Activated T-cell treated with anti-CD3 and anti-CD28 coated beads, Interleukin-2, amount 50 U/mL, for 72 hours (primary cell): ENCODE measurements at places on chromosomes 12 and 14. TPM values are rescaled to one million over a fixed set of nuclear protein-coding genes. Genes with fewer than 3 reads are reported as not detected.

NINJ2 gene
- total RNA-seq, result 3.0 TPM

OTUB2 gene
- total RNA-seq, result 1.9 TPM

DNA sequence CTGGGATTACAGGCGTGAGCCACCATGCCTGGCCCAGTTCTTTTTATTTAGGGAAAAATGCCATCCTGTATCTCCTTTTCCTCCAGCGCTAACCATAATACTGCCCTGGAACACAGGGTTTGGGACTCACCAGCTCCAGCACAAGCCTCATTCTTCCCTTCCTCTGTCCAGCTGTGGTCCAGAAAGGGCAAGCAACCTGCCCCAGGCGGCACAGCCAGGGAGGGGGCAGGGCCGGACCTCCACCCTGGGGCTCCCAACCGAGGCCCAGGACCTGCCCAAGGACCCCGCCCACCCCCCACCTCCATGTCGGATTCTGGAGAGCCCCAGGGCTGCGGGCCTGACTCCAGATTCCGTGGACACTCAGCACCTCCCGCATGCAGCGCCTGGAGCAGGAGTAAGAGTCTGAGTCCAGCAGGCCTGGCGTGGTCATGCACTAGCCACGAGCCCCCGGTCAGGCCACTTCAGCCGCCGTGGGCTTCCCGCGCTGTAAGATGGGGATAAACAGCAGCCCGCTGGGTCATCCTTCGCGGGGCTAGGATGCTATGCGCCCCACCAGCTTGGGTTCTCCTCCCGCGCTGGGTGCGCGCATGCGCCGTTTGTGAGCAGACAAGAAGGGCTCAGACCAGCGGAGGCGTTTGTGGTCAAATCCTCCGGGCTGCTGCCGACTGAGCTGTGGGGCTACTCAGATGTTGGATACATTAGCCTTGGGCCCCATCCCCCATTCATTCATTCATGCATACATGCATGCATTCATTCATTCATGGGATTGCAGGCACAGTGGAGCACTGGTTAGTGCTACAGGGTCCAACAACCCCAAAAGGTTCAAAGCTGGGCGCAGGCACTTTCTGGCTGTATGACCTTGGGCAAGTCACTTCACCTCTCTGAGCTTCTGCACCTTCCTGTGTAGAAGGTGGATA is 16.3 kb downstream of the TMEM119 start:
- no peak for DNase-seq
- H3K36me3 ChIP-seq, result peaks cover 2% of the 10 kb centered on the region
- no peaks in the 10 kb centered on the region for H3K4me1 ChIP-seq
- peaks cover 5% of the 10 kb centered on the region for H3K27me3 ChIP-seq

- H3K27me3 ChIP-seq, result no peaks in the 10 kb centered on the region
- H3K36me3 ChIP-seq, result no peaks in the 10 kb centered on the region
- H3K4me1 ChIP-seq, result no peaks in the 10 kb centered on the region
- DNase-seq, result no peak
- no peak overlapping the region for H3K4me3 ChIP-seq
Observed at GRCh38 chr12:125549836-125550235, 484.6 kb downstream of the AACS start.

- H3K36me3 ChIP-seq, result no peaks in the 10 kb centered on the region
- peaks cover 17% of the 10 kb centered on the region for H3K27me3 ChIP-seq
- H3K27ac ChIP-seq, result no peak overlapping the region
- DNase-seq, result no peak
- no peak overlapping the region for H3K4me3 ChIP-seq
- no peaks in the 10 kb centered on the region for H3K4me1 ChIP-seq
Observed at GRCh38 chr14:56751471-56751870, 58.8 kb downstream of the OTX2 start.

DNA sequence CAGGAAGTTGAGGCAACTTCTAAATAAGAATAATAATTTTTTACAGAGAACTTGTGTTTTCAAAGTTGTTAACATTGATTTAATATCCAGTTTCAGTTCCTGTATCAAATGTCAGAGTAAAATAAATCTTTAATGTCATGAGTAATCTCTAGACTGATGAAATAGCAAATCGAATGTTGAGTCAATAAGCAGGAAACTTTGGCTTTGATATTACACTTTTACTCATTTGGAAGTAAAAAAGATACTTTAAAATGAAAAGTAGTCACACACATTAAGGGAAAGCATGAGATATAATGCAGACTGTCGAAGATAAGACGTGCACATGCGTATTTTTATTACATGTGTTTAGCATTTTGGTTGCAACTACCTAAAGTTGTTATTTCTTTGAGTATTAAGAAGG is 78.2 kb upstream of the PTGDR start:
- H3K4me3 ChIP-seq, result no peak overlapping the region
- H3K27ac ChIP-seq, result no peak overlapping the region
- no peaks in the 10 kb centered on the region for H3K27me3 ChIP-seq
- peaks cover 44% of the 10 kb centered on the region for H3K4me1 ChIP-seq
- no peaks in the 10 kb centered on the region for H3K36me3 ChIP-seq
- no peak for DNase-seq

- H3K4me1 ChIP-seq, result peaks cover 8% of the 10 kb centered on the region
- DNase-seq, result no peak
- H3K36me3 ChIP-seq, result no peaks in the 10 kb centered on the region
- H3K4me3 ChIP-seq, result no peak overlapping the region
Observed at GRCh38 chr12:110896559-110896958, 23.8 kb downstream of the MYL2 start.

KLRF2 gene
- not detected for total RNA-seq

DNA sequence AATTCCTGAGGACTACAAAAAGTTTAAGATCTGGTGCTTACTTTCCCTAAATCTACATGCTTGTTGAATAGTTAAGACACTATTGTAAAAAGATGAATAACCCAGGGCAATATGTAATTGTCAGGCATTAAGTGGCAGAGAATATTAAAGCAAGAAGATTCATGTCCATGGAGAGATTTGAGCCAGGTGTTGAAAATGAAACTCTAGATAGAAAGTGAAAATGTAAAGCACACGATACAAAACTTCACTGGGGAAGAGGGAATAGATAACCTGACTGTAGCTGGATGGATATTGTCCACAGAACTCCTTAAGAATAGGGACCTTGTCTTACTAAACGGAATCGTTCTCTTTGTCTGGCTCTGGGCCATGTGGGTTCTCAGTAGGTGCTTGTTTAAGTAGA is 5.0 kb downstream of the CAND1 start:
- no peak for DNase-seq
- H3K4me3 ChIP-seq, result peak overlapping the region; percentile 64
- H3K36me3 ChIP-seq, result peaks cover 33% of the 10 kb centered on the region

DNA sequence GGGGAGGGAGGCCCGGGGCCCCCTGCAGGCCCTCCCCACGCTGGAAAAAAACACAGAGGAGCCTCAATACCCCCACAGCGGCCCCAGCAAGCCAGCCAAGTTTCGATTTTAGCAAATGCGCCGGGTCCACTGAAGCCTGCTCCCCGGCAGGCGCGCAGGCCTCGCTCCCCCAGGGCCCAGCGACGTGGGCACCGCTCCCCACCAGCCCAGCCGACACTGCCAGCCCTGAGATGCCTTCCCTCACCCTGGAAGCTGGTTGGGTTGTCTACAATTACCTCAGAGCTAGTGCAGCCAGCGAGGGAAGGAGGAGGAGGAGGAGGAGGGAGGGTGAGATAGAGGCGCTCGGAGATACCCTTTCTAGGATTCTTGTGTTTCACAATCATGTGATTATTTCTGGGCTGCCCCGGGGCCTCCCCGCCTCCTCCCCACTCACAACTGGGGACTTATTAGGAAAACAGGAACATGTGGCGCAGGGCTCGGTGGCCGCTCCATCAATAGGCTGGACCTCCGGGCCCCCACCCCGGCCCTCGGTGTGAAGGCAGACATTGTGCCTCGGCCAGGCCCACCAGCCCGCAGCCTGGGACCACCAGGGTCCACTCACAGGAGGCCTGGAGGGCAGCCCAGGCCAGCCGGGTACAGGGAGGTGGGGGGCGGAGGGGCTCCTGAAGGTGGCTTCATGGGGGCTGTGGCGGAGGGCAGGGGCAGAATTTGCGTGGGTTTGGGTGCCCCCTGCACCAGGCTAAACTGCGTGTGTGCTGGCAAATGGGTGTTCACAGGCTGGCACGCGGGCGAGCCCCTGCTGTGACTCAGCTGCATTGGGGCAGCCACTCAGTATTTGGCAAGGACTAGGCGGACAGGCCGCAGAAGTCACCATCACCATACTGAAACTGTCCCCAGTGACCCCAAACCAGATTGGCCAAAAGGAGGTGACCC is 109.9 kb downstream of the NCOR2 start:
- no peaks in the 10 kb centered on the region for H3K27me3 ChIP-seq
- DNase-seq, result peak; percentile 62
- no peak overlapping the region for H3K27ac ChIP-seq
- peak overlapping the region; percentile 73 for H3K4me3 ChIP-seq
- H3K4me1 ChIP-seq, result peaks cover 47% of the 10 kb centered on the region
- peaks cover 3% of the 10 kb centered on the region for H3K36me3 ChIP-seq

TAS2R42 gene
- total RNA-seq, result not detected

GRCh38 chr14:61417141-61417540 is 95.8 kb downstream of the PRKCH start:
- DNase-seq, result no peak
- H3K27me3 ChIP-seq, result no peaks in the 10 kb centered on the region
- H3K4me1 ChIP-seq, result no peaks in the 10 kb centered on the region

GRCh38 chr12:100348657-100349454 is 8.0 kb upstream of the SLC17A8 start:
- no peaks in the 10 kb centered on the region for H3K4me1 ChIP-seq
- no peak for DNase-seq
- no peaks in the 10 kb centered on the region for H3K36me3 ChIP-seq
- H3K4me3 ChIP-seq, result no peak overlapping the region

DNA sequence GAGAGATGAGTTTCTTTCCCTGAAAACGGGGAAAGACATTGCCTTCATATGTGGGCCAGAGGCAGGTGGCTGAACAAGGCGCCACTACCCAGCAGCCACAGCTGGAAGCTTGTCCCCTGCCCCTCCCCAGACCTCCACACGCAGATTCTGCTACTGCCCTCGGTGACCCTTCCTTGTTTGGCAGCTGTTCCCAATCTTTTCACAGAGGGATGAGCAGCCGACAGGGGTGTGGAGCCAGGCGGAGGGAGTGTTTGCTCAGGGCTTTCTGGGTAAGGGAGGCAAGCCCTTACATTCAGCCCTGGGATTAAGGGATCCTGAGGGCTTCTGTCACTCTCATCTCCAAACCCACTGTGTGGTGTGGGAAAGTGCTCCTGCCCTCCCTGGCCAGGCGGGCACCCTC is 4.5 kb upstream of the KRT4 start:
- no peak overlapping the region for H3K4me3 ChIP-seq
- H3K36me3 ChIP-seq, result no peaks in the 10 kb centered on the region
- H3K27me3 ChIP-seq, result no peaks in the 10 kb centered on the region
- DNase-seq, result no peak
- no peak overlapping the region for H3K27ac ChIP-seq
- peaks cover 11% of the 10 kb centered on the region for H3K4me1 ChIP-seq

DNA sequence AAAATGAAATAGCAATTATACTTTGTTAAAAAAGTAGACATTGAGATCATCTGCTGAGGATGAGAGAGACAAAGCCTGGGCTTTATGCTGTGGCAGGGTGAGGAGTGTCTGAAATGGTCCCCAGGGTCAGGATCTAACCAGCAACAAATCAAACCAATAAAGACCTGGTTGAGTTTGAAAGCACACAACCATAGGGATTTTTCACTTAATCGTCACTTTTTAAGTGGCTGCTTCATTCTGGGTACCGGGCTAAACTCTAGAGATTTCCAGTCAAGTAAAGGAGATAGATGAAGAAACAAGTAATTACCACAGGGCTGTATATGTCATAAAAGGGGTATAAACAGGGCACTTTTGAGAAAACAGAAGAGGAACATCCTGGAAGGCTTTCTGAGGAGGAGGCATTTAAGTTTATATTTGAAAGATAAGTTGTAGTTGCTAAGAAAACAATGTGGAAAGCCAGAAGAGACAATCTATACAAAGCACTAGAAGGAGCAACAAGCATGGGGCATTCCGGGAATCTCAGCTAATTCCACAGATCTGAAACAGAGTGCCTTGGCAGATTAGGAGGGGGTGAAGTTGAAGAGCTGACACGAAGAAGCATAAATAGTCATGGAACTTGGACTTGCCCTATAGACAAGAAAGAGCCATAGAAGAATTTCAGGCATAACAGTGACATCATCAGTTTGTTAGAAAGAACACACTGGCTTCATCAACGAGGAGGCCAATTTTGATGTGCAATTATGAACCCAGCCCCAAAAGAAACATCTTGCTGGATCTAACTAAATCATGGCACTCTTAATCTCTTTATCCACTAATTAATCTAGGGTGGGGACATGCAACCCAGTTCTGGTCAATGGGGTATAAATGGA is 46.9 kb upstream of the FRS2 start:
- DNase-seq, result no peak
- H3K36me3 ChIP-seq, result no peaks in the 10 kb centered on the region

ADCY6 gene
- 0.67 TPM for total RNA-seq

RPL10L gene
- total RNA-seq, result not detected

DNA sequence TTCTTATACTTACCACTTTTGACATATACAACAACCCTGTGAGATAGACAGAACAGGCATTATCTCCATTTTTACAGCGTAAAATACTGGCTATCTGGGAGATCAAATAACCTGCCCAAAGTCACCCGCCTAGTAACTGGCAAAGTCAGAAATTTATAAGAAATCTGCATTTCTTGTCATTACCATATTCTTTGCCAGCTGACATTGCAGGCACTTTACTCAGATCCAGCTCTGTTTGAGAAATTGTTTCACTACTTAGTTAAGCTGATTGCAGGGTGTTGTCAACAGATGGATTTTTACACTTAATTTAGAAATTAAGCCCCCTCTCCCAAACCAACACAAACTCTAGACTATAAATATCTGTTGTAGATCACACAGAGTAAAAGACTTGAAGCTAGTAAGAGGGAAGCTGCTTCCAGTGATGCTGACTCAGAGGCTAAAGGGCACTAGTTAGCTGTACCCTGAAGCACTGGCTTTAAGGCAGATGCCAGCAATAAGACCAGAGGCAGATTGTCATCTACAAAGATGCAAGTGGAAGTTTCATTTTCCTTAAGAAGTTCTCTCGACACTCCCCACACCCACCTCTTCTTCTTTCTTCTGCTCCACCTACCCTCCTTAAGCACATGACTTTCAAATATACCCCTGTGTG is 153.1 kb downstream of the ANO6 start:
- no peak overlapping the region for H3K27ac ChIP-seq
- H3K4me1 ChIP-seq, result peaks cover 5% of the 10 kb centered on the region
- no peak overlapping the region for H3K4me3 ChIP-seq
- DNase-seq, result no peak
- H3K27me3 ChIP-seq, result no peaks in the 10 kb centered on the region

TEAD4 gene
- total RNA-seq, result 3.5 TPM

MTERF2 gene
- total RNA-seq, result 6.7 TPM
